Fibroblast of skin of right quadriceps (primary cell): ENCODE measurements at places on chromosomes 7 and 10.

GRCh38 chr10:16606421-16606820 is 84.7 kb upstream of the C1QL3 start:
- DNase-seq: peak; percentile 22

- peak; percentile 27 for DNase-seq
These were observed 124.4 kb downstream of the CLEC2L start for GRCh38 chr7:139647814-139648390.

DNA sequence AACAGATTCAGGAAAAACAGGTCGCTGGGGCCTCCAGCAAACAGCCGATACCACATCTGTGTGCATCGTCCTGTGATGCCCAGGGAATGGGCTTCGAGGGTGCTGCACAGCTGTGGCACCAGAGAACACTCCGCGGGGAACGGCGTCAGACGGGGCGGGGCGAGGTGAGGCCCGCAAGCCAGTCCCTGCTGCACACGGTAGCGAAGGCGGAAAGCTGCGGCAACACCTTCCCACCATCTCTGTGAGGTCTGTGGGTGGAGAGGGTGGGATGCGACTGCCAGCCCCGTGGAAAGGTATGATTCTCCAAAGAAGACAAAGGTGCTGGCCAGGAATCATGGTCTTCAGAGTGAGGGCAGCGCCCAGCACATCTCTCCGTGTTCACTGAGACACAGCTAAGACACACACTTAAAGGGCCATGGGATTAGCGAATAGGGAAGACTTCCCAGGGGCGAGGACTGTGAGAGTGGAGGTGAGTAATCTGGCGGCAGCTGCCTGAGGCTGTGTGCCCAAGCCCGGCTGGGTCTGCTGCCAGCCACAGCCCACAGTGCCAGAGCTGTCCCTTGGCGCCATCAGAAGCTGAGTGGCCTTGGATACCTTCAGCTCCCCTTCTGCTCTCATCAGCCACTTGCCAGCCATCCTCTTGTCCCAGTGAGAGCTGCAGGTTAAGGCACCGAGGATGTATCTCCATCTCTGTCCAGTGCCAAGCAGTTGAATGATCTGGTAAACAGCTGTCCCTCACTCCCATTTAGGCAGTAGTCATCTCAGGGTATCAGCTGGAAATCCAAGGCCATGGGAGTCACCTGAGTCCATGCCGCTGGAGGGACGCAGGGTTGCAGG is 17.6 kb downstream of the PRKAG2 start:
- DNase-seq: no peak

GRCh38 chr7:96093435-96093834 is 228.5 kb downstream of the SLC25A13 start:
- DNase-seq: peak; percentile 83

DNA sequence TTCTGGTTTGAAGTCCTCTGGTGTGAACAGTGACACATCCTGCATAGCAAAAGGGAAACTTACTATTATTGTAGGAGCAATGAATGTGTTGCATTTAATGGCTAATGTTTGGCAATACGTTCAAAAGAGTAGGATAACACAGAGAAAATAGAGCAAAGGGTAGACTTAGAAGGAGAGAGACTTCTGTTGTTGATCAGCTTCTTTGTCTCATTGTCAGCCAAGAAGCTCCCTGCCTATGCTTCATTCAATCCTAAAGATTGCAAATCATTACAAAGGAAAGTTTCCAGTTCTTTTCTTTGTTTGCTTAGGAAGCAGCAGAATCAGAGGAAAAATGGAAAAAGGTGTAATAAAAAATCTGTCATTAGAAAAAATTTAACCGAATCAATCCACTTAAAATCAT is 7.9 kb upstream of the TSPAN13 start:
- no peak for DNase-seq

- no peak for DNase-seq
These were observed 64.2 kb downstream of the ARMC3 start for GRCh38 chr10:22992075-22992474.

- no peak for DNase-seq
These were observed 69.5 kb downstream of the TCERG1L start for GRCh38 chr10:131242007-131242406.

- no peak for DNase-seq
These were observed 33.5 kb upstream of the VPS41 start for GRCh38 chr7:38942431-38943051.

- DNase-seq: no peak
These were observed 43.3 kb upstream of the ECHDC3 start for GRCh38 chr10:11698691-11699549.

GRCh38 chr7:46626261-46626660 is 705.2 kb upstream of the IGFBP3 start:
- DNase-seq: no peak

- peak; percentile 59 for DNase-seq
These were observed 76.0 kb downstream of the DENND2A start for GRCh38 chr7:140564643-140565042.

DNA sequence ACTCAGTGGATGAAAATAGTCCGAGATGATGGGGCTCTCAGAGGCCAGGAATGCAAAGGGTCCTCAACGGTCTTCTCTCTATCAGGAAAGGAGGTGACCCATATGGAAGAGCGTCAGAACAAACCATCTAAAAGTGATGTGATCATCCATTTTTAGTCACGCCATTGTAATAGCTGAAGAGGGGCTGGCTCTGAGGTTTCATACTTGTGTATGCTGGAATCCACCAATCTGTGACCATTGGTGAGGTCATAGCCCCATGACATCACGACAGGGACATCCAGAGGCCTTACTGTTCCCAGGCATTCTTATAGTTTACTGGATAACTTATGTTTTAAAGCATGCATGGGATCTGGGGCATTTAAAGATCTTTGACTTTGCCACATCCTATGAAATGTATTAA is 83.6 kb downstream of the C10orf90 start:
- no peak for DNase-seq

DNA sequence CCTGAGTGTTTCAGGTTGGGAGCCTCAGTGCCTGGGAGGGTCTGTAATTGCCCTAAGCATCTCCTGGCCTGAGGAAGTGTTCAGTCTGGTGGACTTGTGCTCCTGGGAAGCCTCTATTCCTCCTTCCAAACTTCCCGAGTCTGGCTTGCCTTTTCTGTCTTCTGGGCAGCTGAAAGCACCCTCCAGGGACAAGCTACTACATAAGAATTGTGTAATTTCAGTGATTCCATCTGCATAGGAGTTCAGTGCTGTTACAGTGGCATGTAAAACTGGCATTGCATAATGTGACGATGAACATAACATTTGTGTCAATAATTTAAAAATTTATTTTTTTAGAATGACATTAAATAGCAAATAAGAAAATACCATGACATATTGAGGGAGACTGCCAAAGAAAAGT is 109.3 kb downstream of the AOAH start:
- no peak for DNase-seq

- peak; percentile 62 for DNase-seq
These were observed 182.4 kb downstream of the PLXNA4 start for GRCh38 chr7:132393789-132394261.

- DNase-seq: peak; percentile 53
These were observed 67.6 kb upstream of the GATA3 start for GRCh38 chr10:7986851-7987250.

- DNase-seq: no peak
These were observed 85.7 kb downstream of the GRB10 start for GRCh38 chr7:50696810-50697582.

DNA sequence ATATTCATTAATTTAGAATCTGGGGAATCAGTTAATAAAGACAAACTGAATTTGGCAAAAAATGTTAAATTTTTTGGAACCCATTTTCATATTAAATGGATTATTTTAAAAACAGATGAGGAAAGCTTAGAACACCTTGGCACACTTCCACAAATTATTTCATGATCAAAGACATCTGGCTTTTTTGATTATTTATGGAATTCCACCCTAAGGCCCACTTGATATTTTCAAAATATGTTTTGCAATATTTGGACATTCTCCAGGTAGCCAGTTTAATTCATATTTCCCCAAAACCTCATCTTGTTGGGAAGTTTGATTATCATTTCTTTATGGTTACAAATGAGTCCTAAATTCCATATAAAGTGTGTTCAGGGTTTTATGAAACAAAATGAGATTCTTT is 129.9 kb downstream of the DOCK4 start:
- DNase-seq: no peak

GRCh38 chr10:73876157-73876556 is 1.8 kb upstream of the CAMK2G start:
- DNase-seq: no peak

DNA sequence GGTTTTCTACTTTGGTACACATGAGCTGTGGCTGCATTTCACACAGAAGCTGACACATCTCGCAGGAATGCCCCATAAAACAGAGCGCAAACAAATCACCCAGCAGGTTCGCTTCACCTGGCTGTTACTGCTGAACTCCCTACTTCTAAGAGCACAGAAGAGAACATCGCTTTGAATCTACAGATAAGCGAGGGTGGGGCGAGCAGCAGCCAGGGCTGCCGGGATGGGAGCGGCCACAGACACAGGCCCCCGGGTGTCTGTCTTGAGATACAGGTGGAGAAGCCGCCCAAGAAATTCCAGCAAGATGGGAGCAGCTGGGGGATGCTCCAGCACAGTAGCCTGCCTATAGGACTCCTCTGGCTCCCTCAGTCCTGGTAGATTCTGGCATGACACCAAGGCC is 27.4 kb downstream of the OGDHL start:
- no peak for DNase-seq
